Activated naive CD8-positive, alpha-beta T cell treated with anti-CD3 and anti-CD28 coated beads for 36 hours (primary cell): ENCODE measurements at places on chromosomes 1 and 21. TPM values are rescaled to one million over a fixed set of nuclear protein-coding genes. Genes with fewer than 3 reads are reported as not detected.

Gene NBPF11
- total RNA-seq: 5.5 TPM

Gene GNB1
- total RNA-seq: 394 TPM

Gene RNF223
- total RNA-seq: not detected

Gene SZRD1
- total RNA-seq: 196 TPM

Gene TCP10L
- total RNA-seq: 0.52 TPM

Gene OR2L13
- total RNA-seq: not detected

Gene CLCA4
- not detected for total RNA-seq

Gene TGFBR3
- total RNA-seq: 4.4 TPM

Gene RPTN
- not detected for total RNA-seq

Gene TMPRSS2
- not detected for total RNA-seq

Gene NBPF6
- not detected for total RNA-seq

DNA sequence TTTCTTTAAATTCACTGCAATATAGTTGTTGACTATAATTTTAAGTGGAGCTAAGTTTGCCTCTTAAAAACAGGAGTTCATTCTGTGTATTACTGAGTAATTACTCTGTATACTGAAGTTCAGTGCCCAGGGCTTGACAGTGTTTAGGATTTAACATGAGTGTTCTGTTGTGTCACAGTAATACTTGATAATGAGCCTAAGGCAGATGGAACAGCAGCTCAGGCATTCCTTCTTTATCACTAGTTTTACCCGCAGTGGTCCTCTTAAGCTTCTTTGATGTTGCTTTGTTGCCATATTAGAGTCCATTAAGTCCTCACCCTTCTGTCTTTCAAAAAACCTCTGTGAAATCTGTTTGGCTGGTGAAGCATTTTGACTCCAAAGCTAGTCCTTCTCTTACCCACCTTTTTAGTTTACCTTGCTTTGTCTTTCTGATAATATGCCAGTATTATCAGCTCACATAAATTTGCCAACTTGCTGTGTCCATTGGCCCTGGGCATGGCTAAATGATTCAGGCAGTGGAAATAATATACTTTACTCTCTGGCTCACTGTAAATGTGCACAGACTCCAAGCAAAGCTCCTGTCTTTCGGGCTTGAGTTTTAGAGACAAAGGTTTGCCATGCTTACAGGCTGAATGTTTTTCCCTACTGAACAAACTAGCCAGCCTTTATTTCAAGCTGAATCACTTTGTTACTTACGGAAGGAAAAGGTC is 17.7 kb downstream of the HIPK1 start:
- H3K4me1 ChIP-seq: peaks cover 73% of the 10 kb centered on the region
- DNase-seq: no peak
- peak overlapping the region; percentile 60 for H3K4me3 ChIP-seq
- peak overlapping the region; percentile 80 for H3K27ac ChIP-seq

- no peak overlapping the region for H3K4me3 ChIP-seq
- no peak overlapping the region for H3K27ac ChIP-seq
- no peaks in the 10 kb centered on the region for H3K36me3 ChIP-seq
- DNase-seq: no peak
- H3K27me3 ChIP-seq: no peaks in the 10 kb centered on the region
These were observed 104.9 kb downstream of the BCAR3 start for GRCh38 chr1:93576746-93577145.

DNA sequence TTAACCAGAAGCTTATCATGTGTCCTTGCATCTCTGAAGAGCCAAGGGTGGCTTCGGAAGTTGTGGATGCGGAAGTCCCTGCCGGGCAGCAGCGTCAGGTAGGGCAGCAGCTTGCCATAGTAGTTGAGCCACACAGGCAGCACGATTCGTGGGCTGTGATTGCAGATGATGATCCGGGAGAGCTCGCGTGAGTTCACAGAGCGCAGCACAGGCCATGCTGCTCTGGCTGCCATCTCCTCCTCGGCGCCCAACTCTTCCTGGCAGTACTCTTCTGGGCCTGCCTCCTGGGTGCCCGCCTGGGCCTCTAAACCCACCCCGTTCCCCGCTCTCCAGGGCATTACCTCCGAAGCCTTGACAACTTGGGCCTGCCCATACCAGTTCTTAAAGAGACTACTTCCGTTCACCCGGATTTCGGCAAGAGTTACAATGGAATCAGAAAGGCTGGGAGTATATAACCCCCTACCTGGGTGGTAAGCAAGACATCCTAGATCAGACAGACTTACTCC is at the start of gene VHLL:
TSS of gene VHLL (minus strand) at position 456 of the 506 bp plus-strand sequence. CDS start at position 338, 118 bp downstream.
- peaks cover 2% of the 10 kb centered on the region for H3K36me3 ChIP-seq
- no peaks in the 10 kb centered on the region for H3K27me3 ChIP-seq
- no peak for DNase-seq
- H3K4me1 ChIP-seq: peaks cover 11% of the 10 kb centered on the region

DNA sequence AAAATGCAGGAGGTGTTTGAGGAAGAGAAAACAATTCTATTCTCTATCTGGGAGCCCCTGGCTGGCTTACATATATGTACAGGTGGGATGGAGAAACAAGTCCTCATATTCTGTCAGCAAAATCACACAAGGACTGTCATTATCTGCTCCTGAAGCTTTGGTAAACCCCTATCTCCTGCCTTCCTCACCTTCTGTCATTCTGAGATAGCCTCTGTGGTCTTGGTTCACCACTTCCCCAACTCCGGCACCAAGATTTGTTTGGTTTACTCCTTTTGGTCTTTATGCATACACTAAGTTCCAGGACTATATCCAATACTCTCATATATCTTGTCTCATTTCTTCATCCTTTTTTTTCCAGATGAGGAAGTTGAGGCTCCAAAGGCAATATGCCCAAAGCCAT is 551.1 kb downstream of the PLPP3 start:
- no peaks in the 10 kb centered on the region for H3K36me3 ChIP-seq
- H3K27ac ChIP-seq: no peak overlapping the region
- no peaks in the 10 kb centered on the region for H3K4me1 ChIP-seq
- H3K4me3 ChIP-seq: no peak overlapping the region

GRCh38 chr1:51299185-51299885 is 31.0 kb downstream of the TTC39A start:
- no peaks in the 10 kb centered on the region for H3K36me3 ChIP-seq
- no peak overlapping the region for H3K4me3 ChIP-seq
- H3K4me1 ChIP-seq: peaks cover 29% of the 10 kb centered on the region
- no peak overlapping the region for H3K27ac ChIP-seq

GRCh38 chr1:101150670-101151069 is 86.1 kb upstream of the S1PR1 start:
- no peak overlapping the region for H3K27ac ChIP-seq
- no peaks in the 10 kb centered on the region for H3K36me3 ChIP-seq
- DNase-seq: no peak
- peaks cover 43% of the 10 kb centered on the region for H3K4me1 ChIP-seq
- H3K4me3 ChIP-seq: no peak overlapping the region

DNA sequence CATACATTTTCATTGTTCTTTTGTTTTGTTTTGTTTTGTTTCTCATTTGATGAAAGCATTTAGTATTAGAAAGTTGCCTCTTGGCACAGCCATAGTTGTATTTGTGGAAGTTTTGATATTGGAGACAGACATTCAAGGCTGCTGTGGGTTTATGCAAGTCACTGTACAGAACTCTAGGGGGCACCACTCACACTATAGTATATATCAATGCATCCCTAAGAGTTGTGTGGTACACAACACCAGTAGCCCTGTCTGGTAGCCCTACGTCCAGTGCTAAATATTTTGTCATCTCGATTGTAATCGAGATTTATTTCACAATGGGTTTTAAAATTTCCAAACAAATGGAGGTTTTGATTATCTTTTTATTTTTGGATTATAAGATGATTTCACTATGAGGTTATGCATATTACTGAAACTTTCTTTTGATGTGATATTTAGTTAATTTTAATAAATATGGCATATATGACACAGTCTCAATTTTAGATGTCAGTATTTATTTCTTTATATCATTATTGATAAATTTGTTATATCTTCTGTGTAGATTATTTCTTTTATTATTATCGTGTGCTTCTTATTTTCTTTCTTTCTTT is 112.2 kb downstream of the NR5A2 start:
- DNase-seq: no peak
- H3K4me3 ChIP-seq: no peak overlapping the region
- H3K27ac ChIP-seq: no peak overlapping the region
- no peaks in the 10 kb centered on the region for H3K27me3 ChIP-seq
- H3K36me3 ChIP-seq: no peaks in the 10 kb centered on the region

GRCh38 chr1:234507626-234508387 is 28.8 kb upstream of the TARBP1 start:
- H3K4me1 ChIP-seq: peaks cover 15% of the 10 kb centered on the region
- H3K4me3 ChIP-seq: no peak overlapping the region
- H3K27ac ChIP-seq: no peak overlapping the region
- peaks cover 12% of the 10 kb centered on the region for H3K36me3 ChIP-seq
- DNase-seq: no peak

GRCh38 chr1:239185245-239185619 is 201.1 kb upstream of the CHRM3 start:
- no peak for DNase-seq
- no peaks in the 10 kb centered on the region for H3K27me3 ChIP-seq
- no peak overlapping the region for H3K4me3 ChIP-seq
- H3K36me3 ChIP-seq: no peaks in the 10 kb centered on the region

DNA sequence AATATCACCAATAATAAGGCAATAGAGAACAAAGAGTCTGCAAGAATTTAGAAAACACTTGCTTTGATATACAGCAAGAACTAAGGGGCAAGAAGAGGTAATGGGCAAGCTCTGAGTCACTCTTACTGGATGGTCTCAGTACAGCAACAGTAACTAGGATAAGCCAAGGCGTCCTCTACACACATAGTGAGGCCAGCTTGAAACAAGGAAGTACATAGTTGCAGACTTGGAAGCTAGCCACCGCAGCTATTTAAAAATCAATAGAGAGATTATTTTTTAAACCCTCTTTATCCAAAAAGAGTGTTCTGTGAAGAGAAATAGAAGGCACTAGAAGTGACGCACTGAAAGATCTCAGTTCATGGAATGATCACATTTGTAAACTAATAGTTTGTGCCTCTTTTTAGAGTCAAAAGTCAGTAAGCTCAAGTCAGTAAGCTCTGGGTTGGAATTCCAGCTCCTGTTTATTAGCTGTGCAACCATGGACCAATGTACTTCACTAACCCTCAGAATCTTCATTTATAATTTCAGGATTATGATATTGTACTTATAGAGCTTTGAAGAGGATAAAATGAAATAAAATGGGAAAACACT is 118.6 kb downstream of the AKT3 start:
- H3K4me1 ChIP-seq: peaks cover 16% of the 10 kb centered on the region
- H3K4me3 ChIP-seq: no peak overlapping the region
- no peak overlapping the region for H3K27ac ChIP-seq
- no peak for DNase-seq
- no peaks in the 10 kb centered on the region for H3K27me3 ChIP-seq
- peaks cover 23% of the 10 kb centered on the region for H3K36me3 ChIP-seq

DNA sequence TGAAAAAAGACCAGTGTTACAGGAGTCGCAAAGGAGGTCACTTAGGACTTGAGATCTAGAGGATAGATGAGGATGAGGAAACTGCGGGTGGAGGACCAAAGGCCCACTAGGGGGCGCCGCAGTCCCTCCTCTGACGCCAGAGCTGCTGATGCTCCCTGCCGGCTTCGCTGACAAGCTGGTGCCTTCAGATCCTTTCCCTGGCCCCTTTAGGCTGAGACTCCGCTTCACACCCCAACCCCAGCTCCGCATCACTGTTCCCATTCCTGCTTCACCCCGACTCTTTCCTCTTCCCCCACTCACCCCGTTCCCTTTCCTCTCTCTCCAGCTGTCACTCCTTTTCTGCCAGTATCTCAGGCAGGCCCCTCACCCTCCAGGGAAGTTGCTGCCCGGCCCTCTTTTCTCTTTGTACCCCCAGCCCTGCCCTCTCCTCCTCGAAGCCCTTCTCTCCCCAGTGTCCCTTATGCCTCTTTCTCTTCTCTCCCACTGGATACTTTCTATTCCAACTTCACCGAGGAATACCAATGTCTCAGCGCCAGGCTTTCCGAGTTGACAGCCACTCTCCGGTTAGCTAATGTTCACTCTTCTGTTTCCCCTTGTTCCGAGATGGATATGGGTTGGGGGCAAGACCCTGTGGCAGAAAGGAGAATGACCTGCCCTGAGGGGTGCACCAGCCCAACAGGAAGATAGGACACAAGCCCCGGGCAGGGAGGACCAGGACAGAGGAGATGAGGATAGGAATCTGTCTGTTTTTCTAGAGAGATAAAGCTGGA is 4.5 kb downstream of the KCNJ9 start:
- H3K4me1 ChIP-seq: peaks cover 11% of the 10 kb centered on the region
- H3K27ac ChIP-seq: no peak overlapping the region
- no peak overlapping the region for H3K4me3 ChIP-seq
- H3K27me3 ChIP-seq: peaks cover 24% of the 10 kb centered on the region

- H3K4me3 ChIP-seq: peak overlapping the region; percentile 52
- no peak for DNase-seq
- H3K27me3 ChIP-seq: peaks cover 51% of the 10 kb centered on the region
- peak overlapping the region; percentile 98 for H3K27ac ChIP-seq
These were observed 29.7 kb downstream of the MRPL39 start for GRCh38 chr21:25577424-25578055.

DNA sequence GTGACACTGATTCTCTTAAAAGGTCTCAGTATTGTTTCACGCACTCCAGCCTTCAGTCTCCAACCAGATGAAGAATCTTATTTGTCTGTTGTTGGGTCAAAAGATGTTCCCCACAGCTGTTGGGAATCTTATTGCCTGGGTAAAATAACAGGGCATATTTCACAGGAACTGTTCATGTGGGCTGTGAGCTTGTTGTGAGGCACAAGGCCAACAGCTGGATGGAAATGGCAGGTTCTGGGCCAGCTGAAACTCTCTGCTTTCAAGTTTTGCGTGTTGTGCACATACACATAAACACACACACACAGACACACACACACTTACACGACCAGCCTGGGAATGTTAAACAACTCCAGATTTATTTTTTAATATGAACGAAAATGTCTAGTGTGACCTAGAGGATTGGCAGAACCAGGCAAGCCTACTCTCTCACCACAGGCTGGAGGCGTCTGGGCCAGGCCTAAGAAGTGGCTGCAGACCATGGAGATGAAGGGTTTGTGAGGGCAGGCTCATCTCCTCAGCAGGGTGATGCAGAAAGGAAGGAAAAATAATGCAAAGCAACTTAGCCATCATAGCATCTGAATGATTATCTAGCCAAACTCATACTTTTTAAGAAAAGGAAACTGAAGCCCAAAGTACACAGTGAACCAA is 357.0 kb downstream of the TTLL7 start:
- H3K36me3 ChIP-seq: no peaks in the 10 kb centered on the region
- no peak for DNase-seq
- no peaks in the 10 kb centered on the region for H3K27me3 ChIP-seq
- peaks cover 9% of the 10 kb centered on the region for H3K4me1 ChIP-seq
- no peak overlapping the region for H3K4me3 ChIP-seq

DNA sequence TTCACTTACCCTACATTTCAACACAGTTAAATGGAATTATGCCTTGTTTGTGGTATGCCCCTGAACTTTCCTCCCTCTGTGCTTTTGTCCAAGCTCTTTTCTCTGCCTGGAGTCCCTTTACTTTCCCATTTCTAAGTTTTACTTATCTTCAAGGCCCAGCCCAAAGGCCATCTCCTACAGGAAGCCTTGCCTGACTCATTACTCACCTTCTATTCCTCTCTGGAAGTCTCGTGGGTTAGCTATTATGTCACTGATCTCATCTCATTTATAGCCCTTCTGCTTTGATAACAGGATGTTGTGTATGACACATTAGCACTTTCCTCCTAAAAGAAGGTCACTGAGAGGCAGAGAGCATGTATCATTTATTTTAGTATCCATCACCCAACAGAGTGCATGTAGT is 78.8 kb upstream of the CD1D start:
- DNase-seq: no peak
- H3K36me3 ChIP-seq: no peaks in the 10 kb centered on the region
- H3K27me3 ChIP-seq: peaks cover 14% of the 10 kb centered on the region
- no peak overlapping the region for H3K4me3 ChIP-seq
- H3K4me1 ChIP-seq: peaks cover 10% of the 10 kb centered on the region
